CD8-positive, alpha-beta memory T cell (primary cell): ENCODE measurements at places on chromosomes 3 and 15.

DNA sequence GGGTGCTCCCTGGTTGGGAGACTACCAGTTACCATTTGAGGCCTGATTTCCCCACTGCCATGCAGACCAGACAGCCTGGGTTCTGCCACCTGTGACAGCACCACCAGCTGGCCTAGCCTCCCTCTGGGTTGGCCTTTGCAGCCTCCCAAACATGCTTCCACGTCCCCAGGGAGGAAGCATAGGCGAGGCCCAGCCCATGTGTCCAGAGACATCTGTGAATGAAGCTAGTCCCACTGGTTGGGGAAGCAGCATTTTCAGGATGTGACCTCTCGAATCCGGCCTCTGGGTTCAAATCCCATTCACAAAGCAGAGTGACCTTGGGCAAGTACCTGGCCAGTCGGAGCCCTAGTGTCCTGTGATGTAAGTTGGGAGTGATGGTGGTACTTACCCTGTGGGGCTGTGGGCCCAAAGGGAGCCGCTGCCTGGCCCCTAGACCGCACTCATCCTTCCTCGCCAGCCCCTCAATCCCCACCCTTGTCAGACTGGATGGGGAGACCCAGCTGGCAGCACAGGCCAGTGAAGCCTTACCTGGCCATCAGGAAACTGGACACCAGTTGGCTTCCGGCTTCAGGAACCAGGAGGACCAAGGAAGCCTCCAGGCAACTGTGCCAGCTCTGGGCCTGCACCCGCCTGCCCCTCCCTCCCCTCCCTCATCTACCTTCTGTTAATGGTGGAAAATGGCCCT lies 6.0 kb downstream of the KLF15 start:
- no peak for DNase-seq

DNA sequence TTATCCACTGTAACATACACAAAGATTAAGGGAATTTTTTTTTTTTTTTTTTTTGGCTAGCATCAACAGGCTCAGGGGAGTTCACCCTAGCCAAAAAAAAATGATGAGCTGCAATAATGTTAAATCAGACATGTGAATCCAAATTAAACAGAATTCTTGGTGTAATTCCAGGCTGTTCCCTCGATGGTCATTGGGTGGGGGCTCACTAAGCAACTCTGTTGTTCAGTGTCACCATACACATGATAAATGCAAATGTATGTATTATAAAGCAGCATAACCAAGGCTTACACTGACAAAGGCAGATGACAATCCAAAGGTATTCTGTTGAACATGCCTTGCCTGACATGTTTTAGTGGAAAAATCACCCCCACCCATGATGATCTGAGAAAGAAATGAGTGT lies 29.0 kb downstream of the IL1RAP start:
- no peak for DNase-seq

- peak; percentile 56 for DNase-seq
Measured at GRCh38 chr15:85044251-85044853, 62.7 kb downstream of the PDE8A start.

DNA sequence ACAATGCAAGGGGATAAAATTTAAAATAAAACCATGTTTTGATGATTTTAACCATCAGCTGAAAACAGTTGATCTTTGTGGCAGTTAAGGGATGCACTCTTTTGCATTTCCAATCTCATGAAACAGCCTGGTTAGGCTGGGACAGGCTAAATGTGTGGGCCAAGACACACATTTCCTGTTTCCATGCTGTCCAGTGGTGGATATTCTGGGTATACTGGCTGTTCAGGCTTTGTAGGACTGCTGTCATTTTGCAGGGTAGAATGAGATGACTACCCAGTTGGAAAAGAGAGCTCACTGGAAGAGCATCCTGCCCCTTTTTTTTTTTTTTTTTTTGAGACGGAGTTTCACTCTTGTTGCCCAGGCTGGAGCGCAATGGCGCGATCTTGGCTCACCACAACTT lies 42.0 kb upstream of the IP6K2 start:
- DNase-seq: no peak

GRCh38 chr3:108620250-108620649 lies 30.7 kb downstream of the DZIP3 start:
- no peak for DNase-seq
